ENCODE measurements at places on chromosomes 11 and 22.

DNA sequence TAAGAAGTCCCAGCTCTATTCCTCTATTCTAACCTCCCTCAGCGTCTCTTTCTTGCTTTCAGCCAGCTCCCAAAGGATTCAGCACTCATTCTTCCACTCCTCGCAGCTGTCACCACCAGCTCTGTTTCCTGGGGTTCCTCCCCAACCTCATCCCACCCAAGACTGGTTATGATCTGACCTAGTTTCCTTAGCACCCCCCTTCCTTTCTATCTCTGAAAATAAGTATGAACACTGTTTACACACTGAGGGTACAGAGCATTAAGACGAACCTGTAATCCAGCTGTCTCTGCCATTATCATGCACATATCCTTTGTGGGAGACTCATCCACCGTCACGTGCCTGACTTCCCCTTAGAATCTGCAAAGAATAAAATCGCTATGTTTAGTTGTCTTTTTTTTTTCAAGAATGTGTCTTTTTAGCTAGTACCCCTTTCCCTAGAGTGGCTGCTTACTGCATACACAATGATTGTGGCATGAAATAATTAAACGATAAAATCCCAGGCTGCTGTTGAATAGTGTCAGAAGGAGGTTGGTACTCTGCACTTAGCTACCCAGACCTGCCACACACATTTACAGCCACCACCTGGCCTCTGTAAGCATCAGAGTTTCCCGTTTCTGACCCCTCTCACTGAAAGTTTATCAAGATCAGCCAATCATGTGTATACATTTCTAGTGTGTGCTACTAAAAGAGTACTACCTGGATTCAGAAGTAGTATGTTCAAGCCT lies 26.9 kb upstream of the CSTF3 start:
- DNase-seq: no peak

DNA sequence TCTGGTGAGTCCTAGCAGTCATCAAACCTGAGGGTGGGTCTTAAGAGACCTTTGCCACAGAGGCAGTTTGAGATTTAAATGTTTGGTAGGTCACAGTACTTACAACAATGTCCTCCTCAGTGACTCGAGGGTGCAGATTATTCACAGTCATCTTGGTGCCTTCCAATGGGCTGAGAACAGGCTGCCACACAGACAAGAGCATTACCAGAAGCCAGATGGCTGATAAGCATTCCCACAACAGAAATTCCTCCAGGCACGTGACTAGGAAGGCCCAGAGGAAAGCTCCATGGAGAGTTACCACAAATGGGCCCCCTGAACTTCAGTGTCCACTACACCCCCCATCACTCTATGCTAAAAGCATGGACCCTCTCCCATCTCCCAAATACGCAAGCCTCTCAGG lies 19.2 kb downstream of the POLDIP3 start:
- no peak for DNase-seq

- DNase-seq: no peak
These were observed 16.7 kb upstream of the PACSIN2 start for GRCh38 chr22:43031617-43032016.

GRCh38 chr11:128471138-128471661 lies 116.2 kb downstream of the ETS1 start:
- DNase-seq: no peak

DNA sequence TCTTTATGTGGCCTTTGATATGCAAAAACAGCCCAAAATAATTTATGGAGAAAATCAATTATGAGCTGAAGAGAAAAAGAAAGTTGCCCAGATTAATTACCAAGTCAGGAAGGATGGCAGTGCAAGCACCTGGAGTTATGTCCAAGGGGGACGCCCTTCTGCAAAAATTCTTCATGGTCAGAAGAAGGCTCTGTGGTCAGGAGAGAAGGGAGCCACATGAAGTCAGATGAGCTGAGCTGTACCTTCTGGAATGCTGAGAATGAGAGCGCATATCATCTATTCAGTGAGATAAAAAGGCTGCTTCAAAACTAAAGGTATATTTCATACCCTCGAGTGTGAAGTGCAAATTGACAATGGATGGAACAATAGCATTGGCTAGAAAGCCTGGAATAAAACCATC lies 607.4 kb downstream of the NTM start:
- DNase-seq: no peak

DNA sequence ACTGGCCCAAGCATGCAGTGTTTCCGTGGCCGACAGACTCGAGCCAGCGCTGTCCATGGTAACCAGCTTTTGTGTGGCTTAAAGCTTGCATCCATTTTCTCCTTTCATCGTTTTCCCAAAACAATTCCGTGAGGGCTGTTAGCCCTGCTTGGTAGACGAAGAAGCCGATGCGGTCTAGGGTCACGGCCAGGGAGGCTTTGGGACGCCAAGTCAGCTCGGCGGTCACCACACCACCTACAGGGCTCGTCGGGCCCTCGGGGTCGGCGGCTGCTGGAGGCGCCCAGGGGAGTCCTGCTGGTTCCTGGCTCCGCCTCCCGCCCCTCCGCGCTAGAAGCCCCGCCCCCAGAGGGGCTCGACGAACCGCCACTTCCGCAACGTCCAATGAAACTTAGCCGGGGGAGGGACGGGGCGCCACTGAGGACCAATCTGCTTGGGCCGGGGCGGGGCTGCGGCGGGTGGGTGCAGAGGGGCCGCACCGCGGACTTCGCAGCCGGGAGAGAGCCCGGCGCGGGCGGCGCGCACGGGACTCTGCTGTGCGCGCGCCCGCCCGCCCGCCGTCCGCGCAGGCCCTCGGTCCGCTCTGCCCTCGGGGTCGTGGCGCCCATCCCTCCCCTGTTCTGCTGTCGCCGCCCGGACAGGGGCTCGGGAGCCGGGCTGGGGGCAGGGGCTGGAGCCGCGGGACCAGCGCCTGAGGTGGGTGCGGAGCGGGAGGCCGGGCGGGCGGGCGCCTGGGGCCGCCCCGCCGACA lies at the start of gene TIGD3:
TSS of gene TIGD3 (plus strand) at position 487 of the 748 bp plus-strand sequence. CDS start 1,058 bp downstream, outside the sequence.
- no peak for DNase-seq

GRCh38 chr11:82003024-82003423 lies 730.6 kb downstream of the FAM181B start:
- no peak for DNase-seq

- no peak for DNase-seq
These were observed 17.0 kb upstream of the PSMA1 start for GRCh38 chr11:14537134-14537599.

DNA sequence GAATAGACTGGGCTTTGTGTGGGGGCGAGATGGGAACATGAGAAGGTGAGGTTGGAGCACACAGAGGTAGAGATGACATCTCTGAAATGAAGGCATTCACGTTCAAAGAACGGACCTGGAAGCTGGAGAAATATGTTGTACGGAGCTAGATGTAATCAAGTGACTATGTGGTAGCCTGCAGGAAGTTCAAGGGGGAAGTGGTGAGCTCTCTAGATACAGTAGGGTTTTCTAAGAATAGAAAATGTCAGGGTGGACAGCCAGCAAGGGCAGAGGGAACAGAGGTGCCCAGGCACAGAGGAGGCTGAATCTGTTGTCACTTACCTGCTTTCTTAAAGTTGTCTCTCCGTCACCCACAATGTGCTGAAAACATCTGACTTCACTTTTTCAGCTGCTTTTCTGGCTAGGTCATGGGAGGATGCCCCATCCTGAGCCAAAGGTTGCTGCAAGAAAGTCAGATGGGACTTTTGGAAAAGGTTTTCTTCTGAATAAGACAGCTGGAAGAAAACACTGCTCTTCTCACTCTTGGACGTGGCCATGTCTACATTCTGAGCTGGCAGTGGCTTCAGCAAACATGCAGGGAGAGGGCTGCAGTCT lies 171.5 kb upstream of the B3GAT1 start:
- DNase-seq: no peak

- no peak for DNase-seq
These were observed 15.3 kb downstream of the FAM168A start for GRCh38 chr11:73582653-73583052.

DNA sequence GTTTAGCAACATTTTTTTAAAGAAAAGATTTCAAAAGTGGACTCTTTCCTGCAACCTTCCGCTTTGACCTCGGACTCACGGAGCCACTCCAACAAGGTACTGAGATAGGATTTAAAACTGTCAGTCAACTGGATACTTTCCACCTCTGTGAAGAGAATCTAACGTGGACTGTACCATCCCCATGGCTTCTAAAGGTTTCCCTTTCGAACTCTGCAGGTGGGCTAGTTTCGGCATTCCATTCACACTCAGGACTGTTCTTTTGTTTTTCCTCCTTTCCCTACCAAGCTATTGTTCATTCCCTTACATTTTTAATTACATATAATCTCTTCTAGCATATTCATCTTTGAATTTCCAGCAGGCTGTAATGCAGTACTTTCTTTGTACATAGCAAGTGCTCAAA lies 88.5 kb upstream of the AKIP1 start:
- no peak for DNase-seq

- DNase-seq: no peak
These were observed 1110.9 kb upstream of the CNTN5 start for GRCh38 chr11:97909614-97910399.

DNA sequence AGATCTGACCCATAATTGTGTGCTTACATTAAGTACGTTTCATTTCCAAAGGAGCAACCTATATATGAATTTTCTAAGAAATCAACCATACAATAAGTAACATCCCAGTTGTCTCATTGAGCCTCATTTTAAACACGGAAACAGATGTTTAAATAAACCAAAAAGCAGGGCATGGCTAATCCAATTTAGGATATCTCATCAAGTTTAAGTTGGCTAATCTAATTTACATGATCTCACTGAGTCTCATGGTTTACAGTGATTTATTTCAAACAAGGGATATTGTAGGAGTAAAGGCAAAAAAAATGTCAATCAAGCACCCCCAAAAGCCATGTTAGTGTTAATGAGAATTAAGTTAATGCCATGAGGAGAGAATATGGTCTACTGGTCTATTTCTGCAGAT lies 499.8 kb upstream of the CCDC90B start:
- no peak for DNase-seq

DNA sequence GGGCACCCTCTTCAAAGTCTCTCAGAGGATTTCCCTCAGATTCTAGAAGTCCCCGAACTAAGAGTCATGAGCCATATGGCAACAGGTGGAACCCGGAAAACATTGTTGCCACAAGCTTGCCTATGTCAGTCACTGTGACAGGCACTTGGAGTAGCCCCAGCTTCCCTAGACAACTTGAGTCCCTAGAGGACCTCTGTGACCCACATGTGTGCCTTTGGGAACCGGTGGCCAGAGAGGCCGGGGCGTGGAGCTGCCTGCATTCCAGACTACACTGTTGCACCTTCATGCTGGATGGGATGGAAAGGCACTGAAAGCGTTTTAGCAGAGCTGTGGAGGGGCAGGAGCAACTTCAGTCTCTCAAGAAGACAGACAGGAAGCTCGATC lies 12.1 kb downstream of the SLC37A2 start:
- no peak for DNase-seq

- DNase-seq: no peak
These were observed 108.4 kb downstream of the SPON1 start for GRCh38 chr11:14070896-14071295.

DNA sequence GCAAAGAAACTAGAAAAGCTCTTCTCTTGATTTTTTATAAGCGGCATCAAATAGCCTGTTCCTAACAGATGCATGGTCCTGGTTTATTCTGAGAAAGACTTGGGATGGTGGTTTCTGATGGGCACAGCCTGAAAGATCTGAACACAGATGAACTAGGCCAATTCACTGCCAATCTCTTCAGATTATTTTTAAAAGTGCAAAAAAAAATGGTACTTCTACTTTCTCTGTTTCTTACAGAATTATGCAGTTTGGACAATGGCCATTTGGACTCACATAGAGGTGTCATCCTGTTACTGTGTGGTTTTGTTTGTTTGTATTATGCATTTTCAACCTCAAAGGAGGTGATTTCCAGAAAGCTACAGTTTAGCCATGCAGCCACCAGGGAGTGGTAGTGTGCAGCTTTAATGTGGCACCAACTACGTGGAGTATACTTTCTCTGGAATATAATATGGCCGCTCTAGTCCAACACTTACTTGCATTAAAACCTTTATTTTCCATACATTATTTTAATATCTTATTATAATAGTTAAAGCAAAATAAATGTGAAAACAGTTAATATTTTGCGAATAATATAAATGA lies 469.8 kb upstream of the KIRREL3 start:
- DNase-seq: no peak

DNA sequence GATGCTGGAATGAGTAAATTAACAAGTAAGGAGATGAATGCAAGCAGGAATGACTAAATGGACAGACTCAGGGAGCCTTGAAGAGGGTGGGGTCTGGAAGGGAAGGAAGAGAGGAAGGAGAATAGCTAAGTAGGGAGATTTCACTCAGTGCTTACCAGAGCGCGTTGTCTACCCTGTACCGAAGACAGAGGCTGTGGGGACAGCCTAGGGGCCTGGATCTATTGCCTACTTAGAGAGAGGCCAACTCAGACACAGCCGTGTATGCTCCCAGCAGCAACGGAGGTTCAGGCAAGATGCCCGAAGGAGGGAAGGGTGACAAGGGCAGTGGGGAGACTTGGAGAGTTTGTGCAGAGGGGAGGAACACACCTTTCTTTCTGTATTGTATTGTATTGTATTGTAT lies at the start of gene FOLR2:
TSS of gene FOLR2 (plus strand) at position 157 of the 400 bp plus-strand sequence. CDS start 1,791 bp downstream, outside the sequence.
- DNase-seq: no peak

DNA sequence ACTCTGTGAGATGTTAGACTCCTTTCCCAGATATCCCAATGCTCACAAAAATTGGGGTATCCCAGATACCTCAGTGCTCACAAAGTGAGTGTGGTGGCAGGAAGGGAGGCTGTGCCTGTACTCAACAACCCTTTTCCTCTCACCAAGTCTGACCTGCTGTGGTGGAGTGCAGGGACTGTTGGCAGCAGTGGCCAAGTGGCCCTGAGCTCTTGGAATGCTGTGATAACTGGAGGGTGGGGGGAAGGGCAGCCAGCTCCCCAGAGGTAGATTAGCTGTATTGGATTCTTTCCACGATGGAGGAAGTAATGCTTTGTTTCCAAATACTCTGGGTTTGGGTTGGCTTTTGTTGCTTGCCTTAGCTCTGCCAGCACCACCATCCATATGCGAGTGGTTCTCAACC lies 46.0 kb upstream of the OR9Q1 start:
- DNase-seq: no peak

GRCh38 chr11:86294026-86294425 lies 8.0 kb upstream of the HIKESHI start:
- DNase-seq: no peak

DNA sequence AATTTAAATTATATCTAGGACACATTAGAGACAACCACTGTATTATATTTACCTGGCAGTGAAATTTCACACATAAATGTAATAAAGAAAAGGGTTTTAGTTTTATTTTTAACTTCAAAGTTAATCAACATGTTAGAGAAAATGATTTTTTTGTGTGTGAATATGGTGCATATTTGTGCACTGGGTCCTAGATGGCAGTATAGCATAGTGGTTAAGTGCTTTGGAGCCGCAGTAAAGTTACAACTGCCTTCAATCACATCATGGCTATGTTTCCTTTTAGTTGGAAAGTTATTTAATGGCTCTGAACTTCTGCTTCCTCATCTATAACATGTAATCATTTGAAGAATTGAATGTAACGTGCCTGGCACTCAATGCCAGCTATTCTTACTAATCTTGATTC lies 108.9 kb upstream of the DDI1 start:
- no peak for DNase-seq

GRCh38 chr11:9574622-9575259 lies 1.3 kb downstream of the WEE1 start:
- DNase-seq: no peak

All from cortex of kidney (tissue), 1 donor.